ENCODE measurements at places on chromosomes 13 and 19.

DNA sequence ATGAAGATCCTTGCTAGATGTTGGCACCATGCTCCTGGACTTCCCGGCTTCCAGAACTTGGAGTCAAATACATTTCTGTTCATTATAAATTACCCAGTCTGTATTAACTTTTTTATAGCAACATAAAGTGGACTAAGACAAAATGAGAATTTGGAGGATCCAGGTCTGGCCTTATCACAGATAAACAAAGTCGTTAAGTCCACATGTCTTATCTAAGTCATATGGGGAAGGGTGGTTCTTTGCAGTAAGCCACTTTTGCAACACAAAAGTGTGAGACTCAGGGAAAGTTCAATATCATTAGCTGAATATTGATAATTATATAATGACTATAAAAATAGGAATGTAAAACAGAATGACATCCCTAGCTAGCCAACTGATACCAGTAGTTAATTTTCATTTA, 91.6 kb upstream of the SIAH3 start:
- DNase-seq, result no peak

GRCh38 chr13:80337288-80338081, 3.4 kb downstream of the SPRY2 start:
- no peak for DNase-seq

- DNase-seq, result no peak
Observed at GRCh38 chr13:81078048-81078447, 737.1 kb upstream of the SPRY2 start.

- peak; percentile 57 for DNase-seq
Observed at GRCh38 chr19:38003438-38004185, 96.6 kb downstream of the SIPA1L3 start.

- no peak for DNase-seq
Observed at GRCh38 chr19:48230555-48231129, 25.1 kb downstream of the CARD8 start.

DNA sequence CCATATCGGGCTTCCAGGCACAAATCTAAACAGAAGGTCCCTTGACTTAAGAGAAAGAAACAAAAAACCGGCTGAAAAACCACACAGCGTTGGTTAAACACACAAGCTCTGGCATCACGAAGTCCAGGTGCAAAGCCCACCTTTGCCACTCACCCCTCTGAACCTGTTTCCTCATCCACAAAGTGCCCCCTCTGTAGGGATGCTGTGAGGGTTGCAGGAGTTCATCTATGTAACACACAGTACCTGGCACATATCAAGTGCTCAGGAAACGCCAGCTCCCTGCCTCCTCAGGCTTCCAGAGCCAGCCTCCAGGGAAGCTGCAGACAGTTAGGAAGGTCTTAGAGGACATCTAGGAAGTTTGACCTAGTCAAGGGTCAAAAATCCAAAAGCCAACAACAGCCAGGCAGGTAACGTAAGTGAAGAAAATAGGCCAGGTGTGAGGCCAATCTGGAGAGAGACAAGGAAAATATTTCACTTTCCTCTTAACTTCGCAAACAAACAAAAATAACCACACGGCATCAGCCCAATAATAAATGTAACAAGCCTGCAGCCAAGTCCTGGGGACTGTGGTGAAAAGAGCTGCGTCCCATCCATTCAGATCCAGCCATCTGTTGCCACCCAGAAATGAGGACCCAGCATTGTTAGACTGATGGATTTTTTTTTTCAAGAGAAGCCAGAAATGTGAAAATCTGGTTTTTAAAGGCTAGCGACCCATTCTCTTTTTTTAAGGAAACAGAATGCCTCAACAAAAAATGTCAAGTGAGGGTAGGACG, 10.0 kb downstream of the KDELR1 start:
- no peak for DNase-seq

Measured in activated T-cell treated with anti-CD3 and anti-CD28 coated beads, Interleukin-2, amount 50 U/mL, for 24 hours (primary cell).